Breast epithelium (tissue), 4 donors: ENCODE measurements at places on chromosomes 3 and 15.

- H3K27ac ChIP-seq = no peak overlapping the region
- H3K27me3 ChIP-seq = no peaks in the 10 kb centered on the region
- DNase-seq = no peak
- no peak overlapping the region for H3K4me3 ChIP-seq
Observed at GRCh38 chr3:125019271-125019670, 36.5 kb downstream of the HEG1 start.

- H3K36me3 ChIP-seq = no peaks in the 10 kb centered on the region
- H3K27me3 ChIP-seq = no peaks in the 10 kb centered on the region
- no peaks in the 10 kb centered on the region for H3K4me1 ChIP-seq
- peak overlapping the region; percentile 95 for H3K27ac ChIP-seq
- H3K4me3 ChIP-seq = peak overlapping the region; percentile 73
Observed at GRCh38 chr15:41231422-41232226, 556 bp downstream of the CHP1 start.

- no peaks in the 10 kb centered on the region for H3K27me3 ChIP-seq
- no peak overlapping the region for H3K27ac ChIP-seq
- DNase-seq = no peak
- no peaks in the 10 kb centered on the region for H3K4me1 ChIP-seq
Observed at GRCh38 chr3:193822492-193823212, 229.6 kb downstream of the OPA1 start.

DNA sequence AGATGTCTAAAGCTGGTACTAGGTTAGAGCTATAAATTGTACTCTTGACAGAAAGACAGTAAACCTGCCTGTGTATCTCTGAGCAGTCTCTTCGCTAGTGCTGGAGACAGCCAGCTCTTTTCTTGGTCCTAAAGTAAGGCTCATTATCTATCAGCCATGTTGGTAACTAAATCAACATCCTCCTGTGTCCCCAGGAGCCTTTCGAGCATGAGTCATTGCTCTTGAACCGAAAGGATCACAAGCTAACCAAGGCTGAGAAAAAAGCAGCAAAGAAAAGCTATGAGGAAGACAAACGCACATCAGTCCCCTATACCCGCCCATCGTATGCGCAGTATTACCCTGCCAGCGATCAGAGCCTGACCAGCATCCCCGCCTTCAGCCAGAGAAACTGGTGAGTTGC, 25.0 kb upstream of the TEX264 start:
- peaks cover 16% of the 10 kb centered on the region for H3K36me3 ChIP-seq
- H3K4me1 ChIP-seq = no peaks in the 10 kb centered on the region
- H3K4me3 ChIP-seq = no peak overlapping the region
- no peak overlapping the region for H3K27ac ChIP-seq
- DNase-seq = no peak

DNA sequence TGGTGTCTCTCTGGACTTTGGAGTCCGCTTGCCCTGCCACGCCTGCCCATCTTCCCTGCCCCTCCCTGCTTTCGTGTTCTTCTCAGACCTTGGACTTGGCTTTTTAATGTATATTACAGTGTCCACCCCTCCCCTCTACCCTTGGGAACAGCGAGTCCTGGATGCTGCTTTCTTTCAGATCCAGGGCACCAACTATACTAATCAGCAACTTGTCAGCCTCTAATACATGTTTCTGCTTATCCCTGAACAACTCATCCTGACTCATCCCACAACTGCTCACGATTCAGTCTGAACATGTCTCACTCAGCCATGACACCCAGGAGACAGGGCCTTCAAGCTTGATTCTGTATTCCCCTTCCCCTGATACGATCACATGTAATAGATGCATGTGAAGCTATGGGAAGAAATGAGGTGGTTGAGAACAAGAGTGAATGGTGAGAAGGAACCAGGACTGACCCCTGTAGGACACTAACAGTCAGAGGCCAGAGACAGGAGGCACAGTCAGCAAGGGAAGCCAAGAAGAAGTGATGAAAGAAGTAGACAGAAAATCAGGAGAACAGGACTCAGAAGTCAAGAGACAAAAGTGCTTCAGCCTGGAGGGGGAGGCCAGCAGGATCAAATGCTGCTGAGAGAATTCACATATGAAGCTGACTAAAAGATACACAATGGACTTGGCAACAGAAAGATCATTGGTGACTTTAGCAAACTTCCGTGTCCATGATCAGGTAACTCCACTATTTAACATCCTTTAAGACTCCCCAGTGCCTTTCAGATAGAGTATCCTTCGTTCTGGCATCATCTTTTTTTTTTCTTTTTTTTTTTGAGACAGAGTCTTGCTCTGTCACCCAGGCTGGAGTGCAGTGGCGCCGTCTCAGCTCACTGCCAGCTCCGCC, 35.4 kb downstream of the BCL2L10 start:
- no peaks in the 10 kb centered on the region for H3K27me3 ChIP-seq
- H3K27ac ChIP-seq = no peak overlapping the region
- H3K4me3 ChIP-seq = no peak overlapping the region
- DNase-seq = no peak
